ENCODE measurements at places on chromosomes 16 and 17.

DNA sequence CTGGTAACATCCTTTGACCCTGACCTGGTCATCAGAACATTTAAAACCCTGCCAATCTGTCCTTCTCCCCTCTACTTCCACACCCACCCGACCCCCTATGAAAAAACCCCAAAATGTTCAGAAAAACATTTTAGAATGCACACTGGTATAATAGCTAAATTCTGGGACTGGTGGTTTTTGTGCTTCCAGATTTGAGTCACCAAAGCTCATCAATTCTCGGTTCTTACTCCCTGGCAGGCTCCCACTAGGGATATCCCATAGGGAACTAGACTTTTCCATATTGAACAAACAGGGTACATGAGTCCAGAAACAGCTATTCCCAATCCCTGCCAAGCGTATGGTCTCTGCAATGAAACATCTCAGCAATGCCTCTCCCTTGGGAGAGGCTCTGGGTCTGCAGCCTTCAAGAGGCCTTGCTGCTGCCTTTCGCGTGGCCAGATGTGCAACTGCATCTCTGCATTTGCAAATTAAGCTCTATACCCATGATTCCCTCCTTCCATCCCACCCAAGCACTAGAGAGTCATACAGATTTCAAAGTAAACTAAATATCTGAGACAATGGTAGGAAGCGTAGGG, 67.7 kb downstream of the SMG6 start:
- ATAC-seq, result no peak

DNA sequence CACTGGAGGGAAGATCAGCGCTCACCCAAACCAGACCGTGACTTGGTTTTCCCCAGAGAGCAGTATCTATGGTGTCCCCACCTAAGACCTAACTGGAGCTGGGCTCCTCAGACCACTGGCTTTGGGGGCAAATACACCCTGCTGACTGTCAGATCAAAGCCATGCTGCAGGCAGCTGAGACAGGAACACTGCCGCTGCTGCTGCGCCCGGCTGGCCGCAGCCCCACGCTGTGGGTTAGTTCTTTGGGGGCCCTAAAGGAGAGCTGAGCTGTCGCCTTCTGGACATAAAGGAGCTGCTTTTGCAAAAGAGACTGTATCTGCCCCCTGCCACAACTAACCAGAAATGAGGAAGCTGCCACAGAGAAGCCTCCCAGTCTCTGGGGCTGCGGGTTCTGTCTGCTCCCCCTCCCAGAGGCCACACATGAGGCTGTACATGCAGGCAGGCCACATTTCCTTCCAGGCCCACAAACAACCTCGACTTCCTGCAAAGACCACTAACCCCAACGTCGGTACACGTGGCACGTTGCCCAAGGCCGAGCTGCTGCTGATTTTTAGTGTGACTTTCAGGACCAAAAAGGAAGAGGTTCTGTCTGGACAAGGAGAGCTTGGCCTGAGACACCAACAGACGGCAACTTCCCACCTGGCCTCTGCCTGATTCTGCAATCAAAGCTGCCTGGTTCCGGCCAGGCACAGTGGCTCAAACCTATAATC, 18.2 kb upstream of the ABR start:
- peak; percentile 43 for ATAC-seq

DNA sequence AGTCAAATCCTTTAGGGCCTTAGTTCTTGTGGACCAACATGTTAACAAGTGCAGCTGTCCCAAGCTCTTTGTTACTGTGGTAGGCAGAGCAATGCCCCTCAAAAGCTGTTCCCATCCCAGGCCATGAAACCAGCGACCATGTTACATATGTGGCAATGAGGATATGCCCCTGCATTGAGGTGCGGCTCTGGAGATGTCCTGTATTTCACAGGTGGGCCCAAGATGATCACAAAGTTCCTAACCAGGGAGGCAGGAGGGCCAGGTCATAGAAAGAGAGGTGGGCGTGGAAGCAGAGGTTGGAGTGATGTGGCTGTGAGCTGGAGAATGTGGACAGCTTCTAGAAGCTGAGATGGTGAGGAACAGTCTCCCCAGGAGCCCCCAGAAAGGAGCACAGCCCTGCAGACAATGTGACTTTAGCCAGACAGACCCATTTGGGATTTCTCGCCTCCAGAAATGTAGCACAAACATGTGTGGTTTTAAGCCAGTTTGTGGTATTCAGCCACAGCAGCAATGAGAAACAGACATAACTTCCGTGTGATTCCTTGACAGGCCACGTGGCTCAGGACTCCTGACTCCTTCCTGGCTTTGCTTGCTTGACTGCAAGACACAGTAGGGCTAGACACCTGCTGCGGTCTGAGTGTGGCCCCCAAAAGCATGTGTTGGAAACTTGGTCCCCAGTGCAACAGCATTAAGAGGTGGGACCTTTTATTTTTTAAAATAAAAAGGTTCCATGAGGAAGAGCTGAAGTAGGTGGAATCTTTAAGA, 778.3 kb downstream of the KCNJ18 start:
- ATAC-seq, result no peak

- peak; percentile 65 for ATAC-seq
Measured at GRCh38 chr17:67633751-67634211, 84.0 kb upstream of the NOL11 start.

DNA sequence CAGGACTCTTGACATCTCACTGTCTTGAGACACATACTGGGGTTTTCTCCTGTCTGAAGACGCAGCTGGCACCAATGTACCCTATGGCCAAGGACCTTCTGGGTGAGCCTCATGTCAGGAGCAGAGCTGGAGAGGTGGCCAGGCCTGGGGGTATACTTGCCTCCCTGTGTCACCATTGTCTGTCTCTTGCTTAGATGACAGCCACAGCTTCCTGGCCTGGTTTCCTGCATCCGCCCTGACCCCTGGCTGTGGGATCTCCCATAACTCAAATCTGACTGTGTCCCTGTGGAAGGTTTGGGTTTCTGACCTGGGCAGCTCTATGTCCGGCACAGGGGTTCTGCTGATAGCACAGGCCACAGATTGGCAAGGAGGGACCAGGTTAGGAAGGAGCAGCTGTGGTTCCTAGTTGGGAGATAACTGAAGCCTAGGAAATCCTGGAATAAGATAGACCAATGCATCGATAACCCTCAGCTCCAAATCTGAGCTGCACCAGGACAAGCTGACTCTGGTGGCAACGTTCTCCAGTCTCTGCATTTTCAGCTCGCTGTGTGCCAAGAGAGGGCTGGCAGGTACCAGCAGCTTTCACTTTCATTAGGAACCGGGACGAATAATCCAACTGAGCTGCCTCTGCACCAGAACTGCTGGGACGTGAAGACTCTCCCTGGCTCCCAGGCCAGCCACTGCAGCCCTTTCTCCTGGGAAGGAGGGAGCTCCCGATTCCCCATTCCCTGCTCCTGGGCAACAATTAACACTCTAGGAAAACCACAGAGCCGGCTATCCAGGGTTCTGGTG, 5.0 kb downstream of the DEXI start:
- ATAC-seq, result no peak

GRCh38 chr16:84667600-84668309, 19.4 kb downstream of the KLHL36 start:
- ATAC-seq, result no peak

DNA sequence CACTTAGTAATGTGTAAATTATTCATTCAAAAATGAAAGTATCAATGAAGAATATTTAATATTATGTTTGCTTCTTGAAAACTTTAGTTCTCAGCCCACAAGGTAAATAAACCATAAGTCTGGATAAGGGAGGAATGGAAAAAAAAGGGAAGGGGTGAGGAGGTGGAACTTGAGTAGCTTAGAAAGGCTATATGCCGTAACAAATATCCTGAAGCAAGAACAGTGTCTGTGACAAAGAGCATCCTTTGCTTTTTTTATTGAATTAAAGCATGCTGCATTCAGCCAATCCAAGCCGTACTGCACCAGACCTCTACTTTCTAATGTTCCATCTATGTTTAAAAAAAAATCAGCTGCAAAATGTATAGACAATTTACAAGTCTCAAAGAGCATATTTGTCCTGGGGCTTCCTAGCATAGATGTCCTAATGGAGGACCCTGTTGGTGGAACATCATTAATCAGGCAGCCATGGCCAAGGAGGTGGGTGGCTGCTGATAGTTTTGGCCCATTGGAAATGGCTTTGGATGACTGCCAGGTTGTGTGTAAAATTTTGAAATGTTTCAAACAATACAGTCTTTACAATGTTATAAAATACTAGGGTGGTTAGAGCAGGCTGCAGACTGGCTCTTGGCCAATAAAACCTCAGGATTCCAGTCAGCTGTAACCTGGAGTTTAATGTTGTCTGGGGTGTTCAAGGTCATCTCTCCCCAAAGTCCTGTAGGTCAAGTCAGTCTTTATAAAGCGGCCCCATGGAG, 895.8 kb upstream of the SOX9 start:
- no peak for ATAC-seq

GRCh38 chr16:21186326-21186691, 25.1 kb downstream of the ZP2 start:
- ATAC-seq, result no peak

GRCh38 chr17:39772987-39773934, 35.5 kb downstream of the GRB7 start:
- ATAC-seq, result no peak

DNA sequence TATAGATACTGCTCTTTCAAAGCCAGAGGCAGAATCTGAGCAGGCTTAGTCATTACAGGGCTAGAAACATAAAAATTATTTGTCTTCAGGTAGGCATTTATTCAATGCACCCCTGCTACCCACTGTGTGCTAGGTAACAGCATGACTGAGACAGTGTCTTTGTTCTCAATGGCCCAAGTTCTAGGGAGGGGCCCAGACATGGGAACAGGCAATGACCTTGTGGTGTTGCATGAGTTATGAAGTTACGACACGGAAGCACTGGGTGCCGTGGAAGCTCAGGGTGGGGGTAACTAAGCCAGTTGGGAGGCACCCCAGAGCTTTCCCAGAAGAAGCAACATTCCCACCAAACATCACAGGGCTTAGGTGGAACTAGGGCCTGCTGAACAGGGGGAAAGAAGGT, 87.0 kb downstream of the CPPED1 start:
- ATAC-seq, result no peak

GRCh38 chr17:80481284-80482057, 5.1 kb upstream of the NPTX1 start:
- peak; percentile 29 for ATAC-seq

DNA sequence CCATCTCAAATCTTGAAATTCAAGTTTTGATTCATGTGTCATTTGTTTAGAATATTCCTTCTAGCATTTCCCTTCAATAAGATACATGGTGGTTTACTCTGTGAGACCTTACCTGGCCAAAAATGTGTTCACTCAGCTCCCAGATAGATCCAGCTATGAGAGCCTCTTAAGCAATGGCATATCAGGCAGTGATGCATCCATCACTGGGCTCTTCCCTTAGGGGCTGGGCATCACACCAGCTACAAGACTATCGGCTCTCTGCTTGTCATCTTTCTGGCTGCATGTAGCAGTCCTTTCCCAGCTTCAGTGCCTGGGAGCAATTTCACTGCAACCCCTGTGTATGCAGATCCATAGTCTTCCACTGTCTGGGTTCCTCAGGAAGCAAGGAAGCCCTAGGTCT, 40.6 kb downstream of the GOSR1 start:
- ATAC-seq, result no peak

DNA sequence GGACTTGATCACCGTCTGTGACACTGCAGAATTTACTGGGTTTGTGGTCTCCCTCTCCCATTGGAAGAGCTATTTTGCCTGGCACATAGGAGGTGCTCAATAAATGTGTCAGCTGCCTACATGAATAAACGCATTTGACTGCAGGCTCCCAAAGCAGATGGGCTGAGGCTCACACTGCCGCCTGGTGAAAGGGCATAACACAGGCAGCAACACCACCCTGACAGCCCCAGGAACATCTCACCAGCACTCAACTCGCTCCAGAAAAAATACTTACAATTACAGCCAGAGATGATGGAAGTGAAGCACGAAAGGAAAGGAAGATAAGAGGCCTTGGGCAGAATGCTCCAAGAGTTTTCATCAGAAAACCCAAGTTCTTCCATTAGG, 73.9 kb downstream of the RPH3AL start:
- no peak for ATAC-seq

DNA sequence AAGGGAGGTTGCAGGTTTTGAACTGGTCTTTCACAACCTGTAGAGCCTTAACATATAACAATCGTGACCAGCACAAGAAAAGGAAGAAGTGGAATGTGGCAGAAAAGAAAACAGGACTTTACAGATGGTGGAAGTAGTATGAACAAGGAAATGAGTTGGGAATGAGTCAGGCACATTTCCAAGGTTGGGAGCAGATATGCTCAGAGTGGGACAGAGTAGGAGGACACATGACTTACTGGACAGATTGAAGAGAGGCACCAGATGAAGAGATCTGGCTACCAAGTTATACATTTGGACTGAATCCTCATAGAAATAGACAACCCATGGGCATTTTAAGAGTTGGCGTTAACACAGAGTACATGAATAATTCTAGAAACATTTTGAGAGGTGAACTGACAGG, 95.3 kb downstream of the ZNF18 start:
- ATAC-seq, result no peak

- no peak for ATAC-seq
Measured at GRCh38 chr16:12881182-12881581, 20.2 kb upstream of the SHISA9 start.

DNA sequence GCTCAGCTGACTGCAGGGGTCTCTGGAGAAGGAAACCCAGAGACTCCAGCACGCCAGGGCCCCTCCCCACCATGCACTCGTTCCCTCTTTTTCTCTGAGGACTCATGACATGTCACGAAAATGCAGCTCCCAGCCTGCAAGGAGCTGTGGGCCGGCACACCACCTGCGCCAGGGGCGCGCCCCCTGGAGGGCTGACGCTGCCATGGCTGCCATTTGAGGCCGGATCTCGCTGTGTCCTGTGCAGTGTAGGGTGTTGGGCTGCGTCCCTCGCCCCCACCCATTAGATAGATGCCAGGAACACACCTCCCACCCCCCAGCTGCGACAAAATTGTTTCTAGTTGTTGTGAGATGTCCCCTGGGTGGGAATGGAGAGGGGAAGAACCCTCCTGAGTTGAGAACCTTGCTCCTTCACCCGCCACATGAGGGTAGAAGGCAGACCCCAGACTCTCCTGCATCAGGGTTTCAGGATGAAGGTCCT, 8.2 kb downstream of the SYNGR2 start:
- ATAC-seq, result peak; percentile 89

DNA sequence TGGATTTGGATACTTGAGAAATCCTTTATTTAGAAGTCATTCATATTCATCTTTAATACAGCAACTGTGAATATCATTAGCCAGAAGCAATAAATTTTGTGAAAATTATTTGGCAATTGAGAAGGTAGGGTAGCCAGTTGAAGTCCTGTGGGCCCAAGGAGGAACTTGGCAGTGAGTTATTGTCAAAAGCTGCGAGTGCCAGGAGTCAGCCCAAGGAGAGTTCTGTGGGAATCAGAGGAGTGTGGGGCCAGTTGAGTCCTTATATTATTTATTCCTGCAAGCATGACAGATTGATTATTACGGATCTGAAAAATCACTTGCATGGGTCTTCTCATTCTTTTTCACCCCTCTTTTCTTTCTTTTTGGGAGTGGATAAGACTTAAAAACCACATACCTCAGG, 38.3 kb downstream of the PRKCA start:
- ATAC-seq, result no peak

GRCh38 chr16:75103994-75104393, 12.6 kb downstream of the LDHD start:
- ATAC-seq, result no peak

DNA sequence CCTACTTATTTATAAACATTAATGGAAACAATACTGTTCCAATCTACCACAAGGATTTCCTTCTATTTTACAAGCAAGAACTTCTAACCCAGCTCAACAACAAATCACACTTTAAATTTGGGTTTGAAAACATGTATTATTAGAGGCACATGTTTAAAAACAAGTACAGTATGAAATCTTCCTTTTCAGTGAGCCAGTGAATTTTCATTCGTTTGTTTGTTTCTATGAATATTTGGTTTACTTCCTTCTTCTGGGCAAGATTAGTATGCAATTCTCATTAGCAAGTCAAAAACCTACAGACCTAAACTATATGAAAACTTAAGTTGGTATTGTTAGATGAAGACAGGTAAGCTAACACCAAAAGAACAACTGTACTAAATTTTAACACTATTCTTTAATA, 25.7 kb downstream of the SLFN12 start:
- no peak for ATAC-seq

All from motor neuron (in vitro differentiated cells).